Activated CD4-positive, alpha-beta memory T cell treated with anti-CD3 and anti-CD28 coated beads, Interleukin-2, amount 10 ng/mL, durations not matched to agents 7 days and 5 days (primary cell): ENCODE measurements at places on chromosomes 5 and 9. TPM values are rescaled to one million over a fixed set of nuclear protein-coding genes. Genes with fewer than 3 reads are reported as not detected.

- no peak for DNase-seq
Observed at GRCh38 chr9:106969696-106970095, 106.7 kb downstream of the ZNF462 start.

DNA sequence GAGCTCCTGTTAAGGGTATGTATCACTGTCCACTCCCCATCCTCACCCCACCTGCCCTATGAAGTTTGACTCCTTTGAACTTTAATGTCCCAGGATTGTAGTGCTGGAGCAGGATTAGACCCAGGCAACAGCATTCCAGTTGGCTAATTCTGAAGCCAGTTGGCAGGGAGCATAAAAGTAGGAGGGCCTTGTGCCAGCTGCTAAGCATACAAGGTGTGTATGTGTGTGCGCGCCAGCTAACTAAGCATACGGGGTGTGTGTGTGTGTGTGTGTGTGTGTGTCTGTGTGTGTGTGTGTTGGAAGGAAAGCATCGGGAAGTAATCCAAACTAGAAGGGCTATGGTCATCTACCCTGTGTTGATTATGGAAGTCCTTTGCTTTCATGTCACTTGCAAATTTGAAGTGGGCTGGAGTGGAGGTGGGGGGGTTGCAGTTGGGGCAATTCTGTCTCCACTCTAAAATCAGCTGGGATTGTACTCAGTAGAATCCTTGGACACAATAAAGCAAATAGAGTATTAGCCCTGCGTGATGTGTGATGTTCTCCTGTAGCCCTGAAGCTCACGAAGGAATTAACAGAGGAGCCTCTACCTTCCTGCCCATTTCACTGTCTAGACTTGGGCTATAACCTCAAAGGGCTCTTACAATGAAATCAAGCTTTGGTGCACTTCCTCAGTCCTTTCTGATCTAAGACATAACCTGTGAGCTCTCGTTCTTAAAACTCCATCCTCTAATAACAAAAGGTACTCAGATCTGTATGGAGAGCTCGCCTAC lies 26.9 kb downstream of the HMGCR start:
- DNase-seq, result no peak

DNA sequence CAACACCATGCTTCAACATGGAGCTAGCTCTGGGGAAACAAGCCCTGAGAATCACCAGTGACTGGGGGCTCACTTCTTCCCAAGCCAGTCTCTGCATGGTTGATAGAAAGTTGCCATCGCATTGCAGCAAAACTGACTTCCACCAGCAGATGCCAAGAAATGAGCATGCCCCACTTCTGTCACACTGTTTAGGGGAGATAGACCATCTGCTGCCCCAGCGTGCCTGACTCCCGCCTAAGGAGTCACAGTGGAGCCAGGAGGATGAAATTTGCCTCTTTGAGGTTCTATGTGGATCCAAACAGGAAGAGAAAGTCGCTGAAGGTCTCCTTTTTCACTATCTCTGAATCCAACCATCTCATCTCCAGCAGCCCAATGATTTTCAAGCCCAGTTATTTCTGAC lies 116.7 kb upstream of the SLIT3 start:
- DNase-seq, result no peak

Gene SH3TC2
- total RNA-seq, result not detected

Gene UNC5A
- total RNA-seq, result not detected

GRCh38 chr9:76650692-76651091 lies 113.5 kb upstream of the PCA3 start:
- DNase-seq, result no peak

- no peak for DNase-seq
Observed at GRCh38 chr5:69504036-69504435, 11.4 kb downstream of the OCLN start.

DNA sequence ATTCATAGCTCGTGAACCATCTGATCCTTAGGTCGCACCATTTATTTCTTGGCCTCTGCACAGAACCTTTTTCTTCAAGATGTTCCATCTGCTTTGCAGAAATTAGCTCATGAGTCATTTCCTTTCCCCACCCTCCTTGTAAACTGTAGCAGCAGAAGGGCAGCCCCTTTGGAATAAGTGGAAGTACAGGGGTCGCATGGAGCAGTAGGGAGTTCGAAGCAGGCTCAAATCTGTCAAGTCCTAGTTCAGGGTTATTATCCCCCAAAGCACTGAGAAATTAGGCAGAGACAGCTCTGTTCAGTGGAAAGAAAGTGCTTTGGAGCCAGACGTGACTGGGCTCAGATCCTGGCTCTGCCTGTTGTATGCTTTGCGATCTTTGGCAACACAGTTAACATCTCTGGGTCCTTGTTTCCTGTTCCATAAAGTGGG lies 84.2 kb downstream of the SGCD start:
- DNase-seq, result no peak

DNA sequence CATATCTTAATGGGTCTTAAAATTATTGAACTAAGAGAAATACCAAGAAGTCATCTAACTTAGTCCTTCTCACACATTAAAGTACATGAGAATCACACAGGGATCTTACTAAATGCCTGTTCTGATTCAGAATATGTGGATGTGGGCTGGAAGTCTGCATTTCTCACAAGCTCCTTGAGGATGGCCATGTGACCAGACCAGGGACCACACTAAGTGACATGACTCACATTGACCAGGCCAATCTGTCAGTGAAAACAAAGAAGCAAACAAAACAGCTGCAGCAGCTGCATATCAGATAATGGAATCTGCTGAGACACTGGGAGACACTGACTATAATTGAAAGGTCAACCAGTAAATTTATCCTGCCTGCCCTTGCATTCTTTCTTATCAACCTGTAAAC lies 110.5 kb downstream of the ADAMTS12 start:
- no peak for DNase-seq

GRCh38 chr9:124869986-124870560 lies 8.1 kb downstream of the ARPC5L start:
- DNase-seq, result peak; percentile 90

DNA sequence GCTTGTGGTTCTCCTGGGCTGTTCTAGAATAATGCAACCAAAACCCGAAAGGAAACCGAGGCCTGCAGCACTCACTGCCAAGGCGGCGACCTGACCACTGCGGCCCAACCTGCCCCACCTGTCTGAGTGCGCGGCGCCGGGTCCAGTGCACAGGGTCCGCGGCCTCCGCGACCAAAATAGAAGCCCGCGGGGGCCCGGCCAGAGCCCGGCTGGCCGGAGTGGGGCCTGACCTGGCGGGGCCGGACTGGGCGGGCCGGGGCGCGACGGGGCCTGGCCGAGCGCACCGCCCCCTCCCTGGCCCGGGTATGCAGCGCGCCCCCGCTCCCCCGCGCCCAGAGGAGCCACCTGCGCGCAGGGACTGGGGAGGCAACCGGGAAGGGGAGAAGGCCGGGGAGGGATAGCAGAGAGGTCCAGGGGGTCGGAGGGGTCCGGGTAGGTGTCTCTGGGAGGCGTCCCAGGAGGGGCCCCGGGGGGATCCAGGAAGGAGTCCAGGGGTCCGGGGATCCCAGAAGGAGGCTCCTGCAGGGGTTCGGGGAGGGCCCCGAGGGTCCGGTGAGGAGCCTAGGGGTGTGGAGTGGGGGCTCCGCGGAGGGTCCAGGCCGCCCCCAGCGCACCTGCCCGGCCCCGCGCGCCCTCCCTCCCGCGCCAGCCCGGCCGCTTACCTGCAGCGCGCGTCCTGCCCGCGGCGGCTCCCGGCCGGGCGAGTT lies 503 bp downstream of the SEMA4D start:
- DNase-seq, result peak; percentile 62

GRCh38 chr5:100760688-100761087 lies 142.4 kb downstream of the ST8SIA4 start:
- DNase-seq, result no peak

- DNase-seq, result no peak
Observed at GRCh38 chr9:76680716-76681425, 83.4 kb upstream of the PCA3 start.

DNA sequence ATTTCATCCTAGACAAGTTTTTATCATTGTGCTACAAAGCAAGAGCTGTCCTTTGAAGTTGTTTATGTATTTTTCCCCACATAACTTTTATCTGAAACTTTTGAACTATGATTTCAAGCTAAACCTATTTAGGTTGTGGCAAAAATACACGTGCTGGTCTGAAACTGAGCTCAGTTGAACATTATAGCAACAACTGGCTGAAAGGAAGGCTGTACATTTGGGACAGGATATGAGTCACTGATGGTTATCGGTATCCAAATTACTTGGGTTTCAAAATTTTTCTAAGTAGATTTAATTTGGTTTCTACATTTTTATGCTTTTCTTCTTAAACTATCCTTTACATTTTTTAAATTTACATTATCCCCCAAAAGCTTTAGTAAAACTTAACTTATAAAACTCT lies 627.3 kb upstream of the NUDT12 start:
- DNase-seq, result no peak

Gene INSL4
- not detected for total RNA-seq

DNA sequence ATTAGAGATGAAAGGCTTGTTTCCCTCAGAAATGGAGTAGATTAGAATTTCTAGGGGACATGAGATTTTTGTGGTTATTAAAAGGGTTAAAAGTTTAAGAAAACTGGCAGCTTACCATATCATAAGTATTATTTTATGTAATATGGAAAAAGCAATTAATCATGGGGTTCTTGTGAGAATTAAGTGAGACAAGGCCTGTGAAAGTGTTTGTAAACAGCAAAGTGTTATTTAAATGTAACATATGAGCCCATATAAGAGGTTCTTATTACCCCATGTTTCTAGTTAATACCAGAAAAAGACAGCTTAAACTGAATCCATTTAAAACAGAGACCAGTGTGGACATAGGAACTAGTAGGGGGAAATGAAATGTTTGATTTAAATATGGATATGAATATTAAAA lies 241.1 kb upstream of the PIK3R1 start:
- no peak for DNase-seq

DNA sequence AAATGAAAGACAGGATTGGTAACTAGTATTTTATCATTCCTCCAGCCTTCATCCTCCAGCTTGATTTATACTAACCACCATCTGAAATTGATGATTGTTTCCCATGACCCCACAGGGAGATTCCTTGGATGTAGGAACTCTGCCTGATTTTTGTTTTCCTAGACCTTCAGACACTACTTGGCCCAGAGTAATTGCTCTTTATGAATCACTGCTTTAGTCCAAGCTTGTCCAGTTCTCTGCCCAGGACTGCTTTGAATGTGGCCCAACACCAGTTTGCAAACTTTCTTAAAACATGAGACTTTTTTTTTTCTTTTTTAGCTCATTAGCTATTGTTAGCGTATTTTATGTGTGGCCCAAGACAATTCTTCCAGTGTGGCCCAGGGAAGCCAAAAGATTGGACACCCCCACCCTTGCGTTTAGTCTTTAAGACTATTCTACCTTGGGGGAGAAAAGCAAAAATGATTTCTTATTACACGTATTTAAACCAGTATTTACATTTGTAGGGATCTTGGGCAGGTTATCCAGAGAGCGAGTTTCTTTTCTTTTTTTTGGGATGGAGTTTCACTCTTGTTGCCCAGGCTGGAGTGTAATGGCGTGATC lies 18.4 kb downstream of the BASP1 start:
- no peak for DNase-seq

Gene PCDH12
- total RNA-seq, result 2.0 TPM

Gene GTF3C5
- 67.3 TPM for total RNA-seq

DNA sequence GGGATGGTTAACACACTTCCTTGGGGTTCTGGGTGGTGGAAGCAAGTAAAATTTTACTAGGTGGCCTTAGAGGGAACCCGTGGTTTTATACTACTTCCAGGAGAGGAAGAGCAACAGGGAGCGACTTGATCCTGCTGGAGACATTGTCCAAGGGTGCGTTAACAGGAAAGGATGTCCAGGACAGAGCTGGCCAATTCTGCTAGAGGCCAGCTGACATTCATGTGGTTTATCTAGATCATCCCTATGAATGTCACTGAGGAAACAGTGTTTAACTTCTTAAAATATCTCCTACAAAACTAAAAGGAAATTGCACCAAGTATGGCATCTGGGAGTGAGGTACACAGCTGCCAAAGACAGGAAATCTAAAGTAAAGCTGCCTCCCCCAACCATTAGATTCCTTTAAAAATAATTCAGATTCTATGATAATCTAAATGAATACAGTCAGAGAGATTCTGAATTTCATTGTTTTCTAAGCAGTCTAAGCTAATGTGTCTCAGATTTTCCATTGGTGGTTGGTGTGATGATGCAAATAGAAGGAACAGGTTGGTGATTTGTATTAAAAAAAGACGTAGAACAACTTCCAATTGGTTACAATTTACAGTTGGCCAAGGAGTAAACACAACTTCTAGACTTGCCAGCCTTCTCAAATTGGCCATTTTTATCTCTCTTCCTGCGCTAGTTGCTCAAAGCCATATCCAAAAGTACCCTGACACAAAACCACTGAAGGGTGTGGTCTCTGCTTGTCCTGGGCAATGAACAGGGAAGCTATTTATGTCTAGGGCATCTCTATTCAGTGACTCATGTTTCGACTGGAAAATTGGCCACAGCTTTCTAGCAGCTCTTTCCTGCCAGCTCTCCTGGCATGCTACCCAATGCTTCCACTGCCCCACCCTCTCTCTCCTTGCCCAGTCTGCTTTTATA lies 574.7 kb upstream of the MEF2C start:
- DNase-seq, result no peak

DNA sequence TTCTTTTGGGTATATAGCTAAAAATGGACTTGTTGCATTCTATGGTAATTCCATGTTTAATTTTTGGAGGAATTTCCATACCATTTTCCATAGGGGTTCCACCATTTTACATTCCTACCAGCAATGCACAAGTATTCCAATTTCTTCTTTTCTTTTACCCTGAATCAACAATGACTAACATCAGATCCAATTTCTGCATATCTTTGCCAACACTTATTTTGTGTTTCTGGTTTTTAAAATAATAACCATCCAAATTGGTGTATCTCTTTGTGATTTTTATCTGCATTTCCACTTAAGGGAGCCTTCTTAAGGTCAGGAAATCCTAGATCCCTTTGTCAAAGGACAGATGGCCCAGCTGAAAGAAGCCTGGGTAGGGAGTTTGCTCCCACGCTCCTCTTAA lies 29.5 kb upstream of the SMU1 start:
- no peak for DNase-seq

Gene NDST1
- total RNA-seq, result 0.18 TPM

DNA sequence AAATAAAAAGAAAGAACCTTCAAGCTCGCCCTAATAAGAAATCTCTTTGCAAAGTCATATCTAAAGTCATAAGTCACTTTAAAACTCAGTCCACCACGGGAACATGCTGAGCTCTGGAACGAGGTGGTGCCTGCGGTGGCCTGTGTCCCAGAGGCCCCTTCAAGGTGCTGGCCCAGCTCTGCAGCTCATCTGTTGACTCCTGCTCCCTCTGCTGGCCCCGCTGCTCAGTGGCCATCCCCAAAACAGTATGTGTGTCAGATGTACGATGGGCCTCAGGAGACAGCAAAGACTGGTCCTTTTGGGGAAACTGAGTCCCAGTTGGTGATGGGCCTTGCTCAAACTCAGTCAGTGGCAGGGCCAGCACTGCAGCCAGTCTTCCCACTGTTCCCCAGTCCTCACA lies 22.8 kb upstream of the FOXB2 start:
- DNase-seq, result no peak

DNA sequence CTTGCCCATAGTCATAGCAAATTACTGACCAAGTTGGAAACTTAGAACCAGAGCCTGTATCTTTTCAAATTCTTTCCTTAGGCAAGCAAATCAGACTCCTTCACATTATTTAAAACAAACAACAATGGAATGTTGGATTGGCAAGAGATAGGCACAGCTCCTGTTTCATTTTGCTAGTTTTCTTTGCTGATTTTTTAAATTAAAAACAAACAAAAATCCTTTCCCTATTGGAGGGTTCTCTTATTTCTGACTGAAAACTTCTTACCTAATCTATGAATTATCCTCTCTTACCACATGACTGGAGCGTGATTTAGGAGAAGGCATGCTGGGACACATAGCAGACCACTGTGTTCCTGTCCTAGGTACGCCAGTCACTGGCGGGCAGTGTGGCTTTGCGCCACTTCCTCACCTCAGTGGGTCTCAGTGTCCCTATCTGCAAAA lies 63.0 kb downstream of the TTC39B start:
- no peak for DNase-seq

Gene CATSPER3
- total RNA-seq, result 0.88 TPM

Gene TRIM7
- 1.9 TPM for total RNA-seq

Gene BAAT
- not detected for total RNA-seq
